RWPE1 (cell line): ENCODE measurements at places on chromosomes 3 and 15.
A peak's percentile ranks its signal among the peaks of the same experiment; 100 is the strongest.

GRCh38 chr3:155766206-155766605, 21.3 kb upstream of the PLCH1 start:
- peak; percentile 53 for DNase-seq

- no peak for DNase-seq
Measured at GRCh38 chr3:173901649-173902048, 504.1 kb downstream of the NLGN1 start.

GRCh38 chr3:4509043-4509442, 15.9 kb downstream of the ITPR1 start:
- no peak for DNase-seq

DNA sequence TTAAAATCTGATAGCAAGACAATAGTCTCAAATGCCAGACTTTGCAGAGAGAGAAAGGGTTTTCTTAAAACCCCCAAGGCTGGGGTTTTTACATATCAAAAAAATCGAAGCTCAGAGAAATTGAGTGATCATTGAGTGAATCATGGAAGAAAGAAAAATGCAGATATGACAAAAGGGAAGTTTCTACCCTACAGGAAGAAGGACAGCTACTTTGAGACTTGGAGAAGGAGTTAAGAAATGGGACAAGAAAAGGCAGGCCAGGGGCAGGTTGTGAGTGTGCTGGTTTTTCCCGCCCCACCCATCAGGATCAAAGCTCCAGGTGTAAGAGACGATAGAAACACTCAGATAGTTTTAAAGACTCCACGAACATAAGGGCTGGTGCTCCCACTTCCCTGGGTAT, 18.6 kb downstream of the TMEM158 start:
- DNase-seq: no peak

DNA sequence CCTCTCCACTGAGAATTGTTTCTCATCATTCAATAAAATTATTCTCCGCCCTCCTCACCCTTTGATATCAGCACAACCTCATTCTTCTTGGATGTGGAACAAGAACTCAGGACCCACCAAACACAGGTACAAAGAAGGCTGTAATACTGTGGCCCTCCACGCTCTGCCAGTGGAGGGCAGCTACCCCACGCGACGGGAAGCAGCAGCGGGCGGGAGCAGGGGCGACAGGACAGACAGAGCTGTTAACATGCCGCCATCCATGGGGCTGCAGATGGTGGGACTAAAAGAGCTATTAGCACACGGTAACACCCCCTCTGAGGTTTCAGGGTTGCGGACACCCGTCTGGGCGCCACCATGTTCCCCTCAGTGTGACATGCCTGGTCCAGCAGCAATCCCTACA, 37.5 kb downstream of the EMC4 start:
- no peak for DNase-seq

DNA sequence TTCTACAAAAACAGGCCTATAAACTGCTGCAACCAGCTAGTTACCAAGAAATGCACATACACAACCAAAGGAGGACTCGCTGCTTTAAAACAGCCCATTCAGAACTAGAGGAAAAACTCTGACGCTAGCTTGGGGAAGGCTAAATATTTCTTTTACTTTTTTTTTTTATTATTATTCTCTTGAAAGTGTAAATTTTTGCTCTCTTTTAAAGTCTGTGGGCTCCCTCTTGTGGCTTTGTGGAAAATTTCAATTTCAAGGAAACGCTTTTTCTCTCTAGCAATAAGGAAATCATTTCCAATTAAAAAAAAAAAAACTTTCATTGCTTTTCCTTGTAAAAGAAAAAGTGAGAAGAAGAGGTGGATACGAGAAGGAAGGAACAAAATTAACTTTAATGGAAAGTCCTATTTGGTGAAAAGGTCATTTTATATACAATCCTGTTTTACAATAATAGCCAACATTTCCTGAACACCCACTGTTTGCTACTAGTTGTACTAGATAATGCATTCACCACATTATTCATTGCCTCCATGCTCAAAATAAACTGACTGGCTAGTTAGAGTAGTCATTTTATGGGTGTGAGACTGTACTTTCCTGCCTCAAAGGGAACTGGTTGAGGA, 51.2 kb upstream of the SAMMSON start:
- DNase-seq: peak; percentile 7

GRCh38 chr3:194952841-194953241, 267.2 kb downstream of the FAM43A start:
- DNase-seq: no peak

DNA sequence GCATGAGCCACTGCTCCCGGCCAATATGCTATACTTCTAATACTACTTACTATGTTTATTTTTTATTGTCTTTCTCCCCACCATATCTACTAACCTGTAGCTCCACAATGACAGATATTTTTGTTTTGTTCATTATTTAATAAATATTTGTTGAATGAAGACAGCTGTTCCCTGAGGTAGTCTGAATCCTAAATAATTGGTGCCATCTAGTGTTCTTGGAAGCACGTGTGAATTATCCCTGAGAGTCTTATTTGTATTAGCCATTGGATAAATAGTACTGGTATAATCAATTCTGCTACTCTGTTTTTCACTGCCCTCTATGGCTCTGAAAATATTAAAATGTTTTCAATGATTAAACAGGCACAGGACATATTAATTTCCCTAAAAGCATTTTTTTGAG, 5.6 kb upstream of the APPL1 start:
- no peak for DNase-seq

GRCh38 chr15:25238126-25238525, 200.7 kb downstream of the UBE3A start:
- no peak for DNase-seq

GRCh38 chr15:89845305-89845893, 30.7 kb upstream of the ANPEP start:
- DNase-seq: peak; percentile 86

- no peak for DNase-seq
Measured at GRCh38 chr15:73716417-73716816, 32.2 kb downstream of the CD276 start.

GRCh38 chr3:171831936-171832335, 11.2 kb upstream of the TMEM212 start:
- DNase-seq: no peak

- DNase-seq: no peak
Measured at GRCh38 chr3:8760091-8760490, 9.3 kb downstream of the OXTR start.

- DNase-seq: no peak
Measured at GRCh38 chr3:172263781-172264486, 184.3 kb downstream of the GHSR start.

DNA sequence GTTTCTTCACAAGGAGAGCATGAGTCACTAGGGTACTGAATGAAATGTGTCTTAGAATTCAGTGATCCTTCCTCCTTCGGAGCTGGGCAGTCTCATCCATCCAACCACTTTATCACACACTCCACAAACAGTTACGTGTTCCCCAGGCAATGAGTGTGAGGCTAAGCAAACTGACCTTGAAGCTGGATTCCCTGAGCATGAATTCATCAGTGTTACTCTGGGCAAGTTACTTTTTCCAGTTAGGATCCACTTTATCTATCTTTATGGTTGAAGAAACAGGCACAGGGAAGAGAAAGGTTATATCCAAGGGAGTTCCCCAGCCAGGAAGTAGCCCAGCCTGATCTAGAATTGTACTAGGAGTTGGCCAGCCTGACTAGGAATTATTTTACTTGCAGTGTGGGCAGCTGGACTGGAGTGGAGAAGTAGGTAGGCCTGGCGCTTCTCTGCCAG, 17.1 kb upstream of the GCNT3 start:
- DNase-seq: peak; percentile 54

DNA sequence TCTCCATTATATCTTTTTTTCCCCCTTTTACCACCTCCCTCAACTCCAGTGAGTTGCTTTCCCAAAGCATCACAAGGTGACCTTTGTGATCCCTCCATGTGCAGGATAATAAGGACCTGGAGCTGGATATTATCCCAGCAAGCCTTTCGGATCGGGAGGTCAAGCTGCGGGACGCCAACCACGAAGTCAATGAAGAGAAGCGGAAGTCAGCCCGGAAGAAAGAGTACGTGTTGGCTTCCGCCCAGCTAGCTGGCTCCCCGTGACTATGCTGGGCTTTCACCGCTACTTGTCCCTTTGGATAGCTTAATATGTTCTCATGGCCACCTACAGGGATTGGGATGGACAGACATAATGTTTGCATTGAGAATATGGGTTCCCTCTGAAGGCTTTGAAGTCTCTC, 273.7 kb upstream of the UMPS start:
- DNase-seq: no peak

- no peak for DNase-seq
Measured at GRCh38 chr3:78979028-78979427, 788.8 kb downstream of the ROBO1 start.

- DNase-seq: no peak
Measured at GRCh38 chr15:92393980-92394308, 263 bp downstream of the ST8SIA2 start.

DNA sequence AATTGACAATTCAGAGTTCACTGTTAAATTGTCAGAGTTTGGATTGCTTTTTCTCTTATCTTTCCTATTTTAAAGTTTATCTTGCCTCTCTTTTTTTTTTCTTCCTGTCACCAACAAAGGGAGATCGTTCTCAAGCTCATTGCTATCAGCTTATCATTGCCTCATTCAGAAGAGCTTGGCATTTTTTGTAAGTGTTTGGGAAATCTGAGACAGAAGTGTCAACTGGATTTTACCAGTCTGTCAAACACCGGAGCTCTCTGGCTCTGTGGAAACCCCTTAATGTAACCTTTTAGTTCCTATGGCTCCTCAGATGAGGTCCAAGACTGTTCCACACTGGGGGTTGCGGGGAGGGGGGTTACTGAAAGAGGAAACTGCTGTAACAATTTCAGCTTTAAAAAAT, 10.6 kb upstream of the TFG start:
- DNase-seq: no peak

DNA sequence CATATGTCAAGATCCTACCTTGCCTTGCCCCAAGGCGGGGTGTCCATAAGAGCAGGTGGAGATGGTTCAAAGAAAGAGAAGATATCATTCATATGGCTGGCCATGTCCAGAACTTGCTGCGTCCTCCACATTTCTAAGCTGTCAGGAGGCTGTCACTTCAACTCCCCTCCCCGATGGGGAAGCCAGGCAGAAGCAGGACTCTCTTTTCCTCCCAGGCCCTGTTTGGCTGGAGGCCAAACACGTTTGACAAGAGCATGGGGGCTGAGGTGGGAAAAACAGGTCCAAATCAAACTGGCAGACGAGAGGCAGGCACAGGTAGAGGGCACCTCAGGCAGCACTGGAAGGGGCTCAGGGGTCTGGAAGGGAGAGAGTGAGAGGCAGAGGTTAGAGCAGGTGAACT, 37.7 kb downstream of the MESD start:
- DNase-seq: no peak

DNA sequence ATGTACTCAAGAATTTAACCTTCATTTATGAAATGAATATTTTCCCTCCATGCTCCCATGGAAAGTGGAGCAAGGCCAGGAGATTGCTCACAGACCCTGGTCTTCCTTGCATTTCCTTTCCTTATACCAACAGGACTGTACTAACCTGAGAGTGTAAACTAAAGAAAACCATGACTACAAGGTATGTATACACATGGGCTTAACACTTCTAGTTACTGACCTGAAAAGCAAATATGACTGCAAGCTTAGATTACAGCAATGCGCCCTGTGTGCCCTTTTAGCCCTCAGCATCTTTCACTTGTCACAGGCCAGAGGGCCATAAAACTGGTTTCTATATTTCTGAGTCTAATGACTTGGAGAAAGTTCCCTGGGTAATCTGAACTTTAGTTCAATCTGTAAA, 52.1 kb downstream of the NEK10 start:
- DNase-seq: no peak

DNA sequence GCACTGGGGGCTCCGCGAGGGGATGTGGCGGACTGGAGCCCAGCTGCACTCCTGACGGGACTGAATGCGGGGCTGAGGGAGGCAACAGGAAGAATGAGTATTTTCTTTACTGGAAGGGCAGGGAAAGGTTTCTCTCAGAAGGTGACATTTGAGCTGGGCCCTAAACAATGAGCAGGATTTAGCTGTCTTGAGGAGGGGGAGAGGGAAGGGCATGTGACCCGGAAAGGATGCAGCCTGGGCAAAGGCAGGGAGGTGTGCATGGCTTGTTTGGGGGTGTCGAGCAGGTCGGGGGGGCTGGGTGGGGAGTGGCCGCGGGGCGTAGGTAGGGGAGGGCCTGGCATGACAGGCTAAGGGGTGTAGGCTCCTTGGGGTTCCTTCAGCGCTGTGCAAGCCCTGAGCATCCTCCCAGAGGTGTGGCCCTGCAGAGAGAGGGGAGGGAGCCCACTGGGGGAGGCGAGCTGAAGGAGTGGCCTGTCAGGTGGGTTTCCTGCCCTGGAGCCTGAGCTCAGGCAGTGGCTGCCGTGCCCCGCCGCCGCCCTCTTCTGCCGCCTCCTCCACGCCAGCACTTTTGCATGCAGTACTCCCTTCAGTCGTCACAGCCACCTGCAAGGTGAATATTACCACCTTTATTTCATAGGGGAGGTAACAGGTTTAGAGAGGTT, 17.2 kb upstream of the ANKDD1A start:
- no peak for DNase-seq

DNA sequence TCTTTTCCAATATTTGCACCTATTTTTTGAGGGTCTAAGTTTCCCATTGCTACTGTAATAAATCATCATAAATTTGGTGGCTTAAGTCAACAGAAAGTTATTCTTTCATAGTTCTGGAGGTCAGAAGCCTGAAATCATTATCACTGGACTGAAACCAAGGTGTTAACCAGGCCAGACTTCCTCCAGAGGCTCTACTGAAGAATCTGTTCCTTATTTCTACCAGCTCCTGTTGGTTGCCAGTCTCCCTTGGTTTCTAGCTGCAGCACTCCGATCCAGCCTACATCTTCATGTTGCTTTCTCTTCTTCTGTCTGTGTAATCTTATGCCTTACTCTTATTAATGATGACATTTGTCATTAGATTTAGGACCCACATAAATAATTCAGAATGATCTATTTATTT, 22.0 kb upstream of the ARPP21 start:
- no peak for DNase-seq

GRCh38 chr3:150384296-150385212, 23.5 kb upstream of the TSC22D2 start:
- DNase-seq: no peak

DNA sequence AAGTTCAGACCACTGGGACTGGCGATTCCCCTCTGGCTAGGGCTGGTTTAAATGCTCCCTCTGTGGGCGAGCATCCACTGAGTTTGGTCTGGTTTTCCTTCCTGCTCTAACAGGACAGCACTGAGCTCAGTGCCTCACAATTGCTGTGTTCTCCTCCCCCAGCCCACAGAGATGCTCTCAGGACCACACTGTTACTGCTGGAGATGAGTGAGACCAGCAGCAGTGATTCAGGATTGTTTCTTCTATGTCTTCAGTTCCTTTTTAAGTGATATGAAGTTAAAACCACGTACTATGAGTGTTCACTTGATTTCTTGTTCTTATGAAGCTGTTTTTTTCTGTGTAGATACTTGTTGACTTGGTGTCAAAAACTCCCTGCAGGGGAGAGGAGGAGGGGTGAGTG, 180.4 kb upstream of the COL8A1 start:
- DNase-seq: no peak

- DNase-seq: no peak
Measured at GRCh38 chr3:156948402-156949210, 122.5 kb downstream of the LEKR1 start.

GRCh38 chr3:120129718-120130513, 35.7 kb upstream of the GSK3B start:
- DNase-seq: no peak
